ENCODE measurements at places on chromosomes 11 and 22. TPM values are rescaled to one million over a fixed set of nuclear protein-coding genes. Genes with fewer than 3 reads are reported as not detected.
A peak's percentile ranks its signal among the peaks of the same experiment; 100 is the strongest.

Gene GAL3ST3
- total RNA-seq, result not detected

GRCh38 chr11:74175920-74176319 lies 4.8 kb downstream of the PPME1 start:
- no peak overlapping the region for H3K4me3 ChIP-seq
- H3K36me3 ChIP-seq, result no peaks in the 10 kb centered on the region
- peaks cover 45% of the 10 kb centered on the region for H3K4me1 ChIP-seq
- H3K27me3 ChIP-seq, result no peaks in the 10 kb centered on the region
- H3K27ac ChIP-seq, result no peak overlapping the region

Gene HBE1
- not detected for total RNA-seq

Gene IFITM1
- total RNA-seq, result 3.2 TPM

Gene PHOX2A
- total RNA-seq, result not detected

DNA sequence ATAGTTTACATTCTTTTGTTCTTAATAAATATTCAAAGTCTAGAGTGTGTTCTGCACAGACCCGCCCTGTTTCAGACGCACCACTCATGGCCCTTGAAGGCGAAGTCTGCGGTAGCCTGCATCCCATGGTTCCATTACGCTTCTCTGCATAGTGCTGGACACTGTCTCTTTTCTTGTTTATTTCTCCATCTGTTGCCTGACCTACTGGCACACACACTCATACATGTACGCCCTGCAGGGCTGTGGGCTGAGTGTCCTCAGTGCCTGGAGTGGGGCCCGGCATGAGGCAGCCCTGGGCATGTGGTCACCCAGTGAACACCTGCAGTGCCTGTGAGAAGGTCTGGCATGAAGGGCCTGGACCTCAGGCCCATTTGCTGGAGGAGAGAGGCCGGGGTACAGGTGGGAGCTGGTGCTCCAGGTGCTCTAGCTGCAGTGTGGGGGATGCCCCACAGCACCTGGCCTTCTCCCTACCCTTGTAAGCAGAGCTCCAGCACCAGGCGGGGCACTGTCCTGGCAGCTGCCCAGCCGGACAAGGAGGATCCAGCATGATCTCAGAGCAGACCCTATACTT lies 404.1 kb downstream of the TBC1D22A start:
- H3K4me1 ChIP-seq, result no peaks in the 10 kb centered on the region
- no peak overlapping the region for H3K27ac ChIP-seq
- DNase-seq, result peak; percentile 12
- no peaks in the 10 kb centered on the region for H3K36me3 ChIP-seq
- H3K27me3 ChIP-seq, result no peaks in the 10 kb centered on the region
- H3K4me3 ChIP-seq, result no peak overlapping the region

DNA sequence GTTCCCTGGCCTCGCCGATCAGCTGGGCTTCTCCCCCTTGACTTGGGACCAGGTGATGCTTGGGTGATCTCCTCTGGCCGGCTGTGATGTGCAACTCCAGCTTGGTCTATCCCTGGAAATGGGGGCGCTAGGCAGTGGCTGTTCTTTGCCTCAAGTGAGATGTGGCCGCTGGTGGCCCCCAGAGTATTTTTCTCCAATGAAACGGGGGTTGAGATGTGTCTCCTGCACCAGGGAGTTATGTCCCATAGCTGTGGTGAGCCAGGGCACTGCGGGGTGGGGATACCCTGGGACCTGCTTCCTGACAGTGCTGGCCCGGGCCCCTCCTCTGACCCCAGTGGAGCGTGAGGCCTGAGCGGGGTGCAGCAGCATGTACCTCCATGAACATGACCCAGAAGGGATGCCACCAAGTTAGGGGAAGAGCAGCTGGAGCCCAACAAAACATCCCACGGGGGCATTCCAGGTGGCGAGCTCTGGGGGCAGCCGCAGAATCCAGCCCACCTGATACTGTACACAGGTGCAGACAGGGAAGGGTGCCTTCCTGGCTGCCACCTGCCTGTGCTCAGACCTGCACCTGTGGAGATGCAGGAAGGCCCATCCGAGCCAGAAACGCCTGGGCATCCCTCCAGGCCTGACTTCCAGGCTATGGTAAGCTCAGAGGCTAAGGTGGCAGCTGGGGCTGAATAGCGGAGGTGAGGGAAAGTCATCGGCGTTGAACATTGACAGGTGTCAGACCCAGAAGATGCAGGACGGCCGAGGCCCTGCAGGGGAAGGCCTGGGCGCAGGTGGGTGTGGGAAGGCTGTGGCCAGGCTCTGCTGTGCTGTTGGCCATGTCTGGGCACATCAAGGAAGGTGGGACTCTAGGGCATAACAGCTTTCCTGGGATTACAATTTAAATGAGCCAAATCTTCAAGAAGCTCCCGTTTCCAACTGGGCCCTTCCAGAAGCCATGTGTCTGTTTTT lies 97.3 kb downstream of the CTTN start:
- no peaks in the 10 kb centered on the region for H3K27me3 ChIP-seq
- H3K4me1 ChIP-seq, result no peaks in the 10 kb centered on the region
- H3K4me3 ChIP-seq, result no peak overlapping the region
- no peak overlapping the region for H3K27ac ChIP-seq
- peaks cover 11% of the 10 kb centered on the region for H3K36me3 ChIP-seq

GRCh38 chr11:33259869-33260268 lies 2.7 kb downstream of the HIPK3 start:
- H3K4me3 ChIP-seq, result peak overlapping the region; percentile 90
- no peaks in the 10 kb centered on the region for H3K27me3 ChIP-seq
- H3K4me1 ChIP-seq, result peaks cover 14% of the 10 kb centered on the region
- no peak for DNase-seq
- H3K36me3 ChIP-seq, result no peaks in the 10 kb centered on the region

- no peak for DNase-seq
- no peaks in the 10 kb centered on the region for H3K36me3 ChIP-seq
- no peak overlapping the region for H3K27ac ChIP-seq
These were observed 32.7 kb downstream of the CD6 start for GRCh38 chr11:61004180-61004611.

GRCh38 chr22:20015187-20015625 lies 1.4 kb downstream of the ARVCF start:
- H3K36me3 ChIP-seq, result no peaks in the 10 kb centered on the region
- H3K27ac ChIP-seq, result no peak overlapping the region
- H3K27me3 ChIP-seq, result no peaks in the 10 kb centered on the region
- DNase-seq, result no peak
- no peak overlapping the region for H3K4me3 ChIP-seq
- peaks cover 11% of the 10 kb centered on the region for H3K4me1 ChIP-seq

- H3K36me3 ChIP-seq, result no peaks in the 10 kb centered on the region
- DNase-seq, result no peak
- no peak overlapping the region for H3K27ac ChIP-seq
- H3K4me1 ChIP-seq, result no peaks in the 10 kb centered on the region
These were observed 75.9 kb downstream of the JAM3 start for GRCh38 chr11:134144744-134145143.

- DNase-seq, result no peak
- H3K27ac ChIP-seq, result no peak overlapping the region
- no peak overlapping the region for H3K4me3 ChIP-seq
- H3K27me3 ChIP-seq, result no peaks in the 10 kb centered on the region
- H3K36me3 ChIP-seq, result no peaks in the 10 kb centered on the region
These were observed 14.7 kb downstream of the UBTFL1 start for GRCh38 chr11:90100431-90100830.

- no peaks in the 10 kb centered on the region for H3K36me3 ChIP-seq
- peaks cover 6% of the 10 kb centered on the region for H3K4me1 ChIP-seq
- H3K27me3 ChIP-seq, result no peaks in the 10 kb centered on the region
- no peak overlapping the region for H3K27ac ChIP-seq
These were observed 16.6 kb downstream of the CRELD2 start for GRCh38 chr22:49934891-49935557.

DNA sequence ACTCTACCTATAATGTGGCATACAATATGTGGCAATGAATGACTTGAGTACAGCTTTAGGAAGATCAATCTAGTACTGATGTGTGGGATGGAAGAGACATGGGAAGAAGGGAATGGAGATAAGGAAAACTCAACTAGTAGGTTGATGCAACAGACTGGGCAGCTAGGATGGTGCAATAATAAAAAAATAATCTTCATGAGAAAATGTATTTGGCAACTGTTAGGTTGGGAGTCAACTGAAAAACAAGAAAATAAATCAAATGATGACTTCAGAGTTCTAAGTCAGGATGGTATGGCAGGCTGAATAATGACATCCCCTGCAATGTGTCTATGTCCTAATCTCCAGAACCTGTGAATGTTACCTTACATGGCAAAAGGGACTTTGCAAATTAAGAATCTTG lies 236.8 kb upstream of the PITPNB start:
- no peaks in the 10 kb centered on the region for H3K36me3 ChIP-seq
- no peak overlapping the region for H3K4me3 ChIP-seq
- H3K27ac ChIP-seq, result no peak overlapping the region
- no peak for DNase-seq
- H3K27me3 ChIP-seq, result no peaks in the 10 kb centered on the region
- no peaks in the 10 kb centered on the region for H3K4me1 ChIP-seq

DNA sequence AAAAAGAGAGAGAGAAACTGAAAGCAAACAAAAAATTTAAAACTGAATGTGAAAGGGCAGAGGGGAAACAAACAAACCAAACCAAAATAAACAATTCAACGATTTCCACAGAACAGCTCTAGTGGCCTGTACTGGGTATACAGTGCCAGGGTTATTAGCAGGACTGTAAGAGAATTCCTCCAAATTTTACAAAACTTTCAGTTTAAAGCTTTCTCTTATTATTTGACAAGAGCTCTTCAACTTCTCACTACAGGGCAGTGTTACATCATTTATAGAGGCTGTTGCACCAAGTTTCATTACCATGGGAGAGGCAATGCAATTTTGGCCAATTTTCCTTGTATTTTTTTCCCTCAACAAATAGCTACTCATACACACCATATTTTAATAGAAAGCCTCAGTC lies 44.3 kb upstream of the CLPB start:
- H3K27ac ChIP-seq, result no peak overlapping the region
- DNase-seq, result no peak
- H3K4me3 ChIP-seq, result no peak overlapping the region
- H3K27me3 ChIP-seq, result no peaks in the 10 kb centered on the region

- H3K27ac ChIP-seq, result no peak overlapping the region
- no peak for DNase-seq
- H3K4me1 ChIP-seq, result no peaks in the 10 kb centered on the region
These were observed 911.1 kb downstream of the TBC1D22A start for GRCh38 chr22:47673557-47673956.
